ENCODE measurements at places on chromosomes 12 and 14.

GRCh38 chr12:102480406-102480805 is at the start of gene IGF1:
TSS of gene IGF1 (minus strand) at chr12:102480563. CDS start at chr12:102480381, 182 bp downstream.
- DNase-seq, result no peak

GRCh38 chr12:118311666-118312065 is 61.0 kb downstream of the TAOK3 start:
- DNase-seq, result no peak

DNA sequence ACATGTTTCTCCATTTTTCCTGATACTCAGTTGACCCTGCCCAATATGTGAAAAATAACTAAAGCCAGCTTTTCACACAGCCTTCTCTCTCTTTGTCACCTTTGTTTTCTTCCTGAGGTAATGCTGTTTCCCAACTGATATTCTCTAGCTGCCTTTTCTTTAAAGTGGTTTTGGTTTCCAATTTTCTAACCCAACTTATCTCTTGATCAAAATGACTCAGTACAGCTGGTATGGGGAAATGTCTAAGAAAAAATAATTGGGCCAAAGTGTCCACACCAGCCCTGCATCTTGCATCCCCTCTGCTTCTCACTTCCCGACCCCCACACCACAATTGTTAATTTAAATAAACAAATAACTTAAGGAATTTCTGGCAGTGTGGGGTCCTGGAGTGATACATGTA is 193.8 kb downstream of the SYT1 start:
- DNase-seq, result no peak

GRCh38 chr12:51677284-51677968 is 86.4 kb downstream of the SCN8A start:
- DNase-seq, result no peak

- DNase-seq, result no peak
Observed at GRCh38 chr12:62827042-62827441, 107.9 kb downstream of the PPM1H start.

DNA sequence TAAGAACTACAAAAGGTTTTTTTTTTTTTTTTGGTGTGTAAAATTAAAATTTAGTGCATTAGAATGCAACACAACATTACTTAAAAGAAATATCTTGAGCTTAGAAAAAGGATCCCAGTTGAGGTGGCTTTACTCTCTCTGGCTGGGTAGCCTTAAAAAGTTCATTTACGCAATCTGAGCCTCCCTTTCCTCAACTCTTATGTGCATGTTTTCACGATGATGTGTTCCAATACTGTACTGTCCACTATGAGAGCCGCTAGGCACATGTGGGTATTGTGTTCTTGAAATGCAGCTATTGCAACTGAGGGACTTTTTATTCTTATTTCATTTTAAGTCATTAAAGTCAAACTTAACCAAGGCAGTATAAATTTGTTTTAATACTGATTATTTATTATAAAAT is 460.9 kb upstream of the SYT1 start:
- no peak for DNase-seq

DNA sequence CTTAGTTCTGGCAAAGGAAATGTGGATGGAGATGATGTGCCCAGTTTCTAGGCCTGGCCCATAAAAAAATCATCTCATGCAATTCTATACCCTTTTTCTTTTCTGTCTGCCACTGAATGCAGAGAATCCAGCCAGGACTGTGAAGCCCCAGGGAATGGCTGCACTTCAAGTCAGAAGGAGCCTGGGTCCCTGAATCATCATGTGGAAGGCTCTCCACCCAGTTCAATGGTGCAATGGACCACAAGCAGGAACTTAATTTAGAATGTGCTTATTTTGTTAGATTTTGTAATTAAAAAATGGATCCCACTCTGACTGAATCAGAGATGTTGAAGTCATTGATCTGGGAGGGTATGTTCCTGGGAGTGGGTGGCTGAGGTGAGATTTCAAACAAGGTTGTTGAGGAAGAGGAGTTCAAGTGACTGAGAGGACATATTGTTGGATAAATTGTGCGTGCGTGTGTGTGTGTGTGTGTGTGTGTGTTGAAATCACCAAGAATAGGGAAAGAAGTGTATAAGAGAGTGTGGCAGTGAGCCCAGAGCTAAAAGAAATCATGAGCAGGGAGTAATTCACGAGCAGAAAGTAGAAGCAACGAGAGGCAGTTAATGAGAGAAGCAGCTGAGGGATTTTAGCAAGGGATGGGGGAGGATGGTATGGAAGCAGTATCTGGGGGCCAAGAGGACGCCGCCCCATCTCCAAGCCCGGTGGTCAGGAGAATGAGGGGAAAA is 125.4 kb downstream of the TMX1 start:
- no peak for DNase-seq

All from NCI-H1092 (cell line).